ENCODE measurements at places on chromosomes 4 and X. TPM values are rescaled to one million over a fixed set of nuclear protein-coding genes. Genes with fewer than 3 reads are reported as not detected.
A peak's percentile ranks its signal among the peaks of the same experiment; 100 is the strongest.

The SPARCL1 gene
- 0.89 TPM for total RNA-seq

The SETD7 gene
- 38.7 TPM for total RNA-seq

The NIPAL1 gene
- 4.3 TPM for total RNA-seq

The TRIM75 gene
- total RNA-seq, result not detected

The UGT8 gene
- total RNA-seq, result 12.3 TPM

The SUV39H1 gene
- 7.6 TPM for total RNA-seq

The CLCN3 gene
- 52.9 TPM for total RNA-seq

The UGT2B11 gene
- total RNA-seq, result not detected

The TLR8 gene
- total RNA-seq, result not detected

The USP27X gene
- total RNA-seq, result 3.1 TPM

The CLRN2 gene
- total RNA-seq, result not detected

The FABP2 gene
- total RNA-seq, result not detected

The SAGE1 gene
- not detected for total RNA-seq

The TREX2 gene
- not detected for total RNA-seq

The PRR32 gene
- not detected for total RNA-seq

The PNMA5 gene
- not detected for total RNA-seq

The CCDC120 gene
- 6.4 TPM for total RNA-seq

The GPAT3 gene
- total RNA-seq, result 9.1 TPM

The DMRTC1B gene
- total RNA-seq, result not detected

GRCh38 chr4:4376074-4376473, 10.8 kb upstream of the NSG1 start:
- DNase-seq, result no peak

GRCh38 chr4:37821953-37822605, 4.4 kb upstream of the PGM2 start:
- no peak for DNase-seq

GRCh38 chrX:127037159-127037558, 217.6 kb downstream of the PRR32 start:
- no peak for DNase-seq

GRCh38 chr4:25448379-25449109, 71.5 kb downstream of the ANAPC4 start:
- DNase-seq, result no peak

- DNase-seq, result peak; percentile 72
These were observed 75.9 kb upstream of the CAMK2D start for GRCh38 chr4:113837397-113837796.

- no peak for DNase-seq
These were observed 49.9 kb downstream of the ZNF157 start for GRCh38 chrX:47420265-47420664.

GRCh38 chrX:19293606-19294325, 50.0 kb upstream of the PDHA1 start:
- DNase-seq, result no peak

- no peak for DNase-seq
These were observed 807 bp downstream of the USP9X start for GRCh38 chrX:41085878-41086626.

- DNase-seq, result no peak
These were observed 153.9 kb upstream of the TENM3 start for GRCh38 chr4:182089326-182089725.

DNA sequence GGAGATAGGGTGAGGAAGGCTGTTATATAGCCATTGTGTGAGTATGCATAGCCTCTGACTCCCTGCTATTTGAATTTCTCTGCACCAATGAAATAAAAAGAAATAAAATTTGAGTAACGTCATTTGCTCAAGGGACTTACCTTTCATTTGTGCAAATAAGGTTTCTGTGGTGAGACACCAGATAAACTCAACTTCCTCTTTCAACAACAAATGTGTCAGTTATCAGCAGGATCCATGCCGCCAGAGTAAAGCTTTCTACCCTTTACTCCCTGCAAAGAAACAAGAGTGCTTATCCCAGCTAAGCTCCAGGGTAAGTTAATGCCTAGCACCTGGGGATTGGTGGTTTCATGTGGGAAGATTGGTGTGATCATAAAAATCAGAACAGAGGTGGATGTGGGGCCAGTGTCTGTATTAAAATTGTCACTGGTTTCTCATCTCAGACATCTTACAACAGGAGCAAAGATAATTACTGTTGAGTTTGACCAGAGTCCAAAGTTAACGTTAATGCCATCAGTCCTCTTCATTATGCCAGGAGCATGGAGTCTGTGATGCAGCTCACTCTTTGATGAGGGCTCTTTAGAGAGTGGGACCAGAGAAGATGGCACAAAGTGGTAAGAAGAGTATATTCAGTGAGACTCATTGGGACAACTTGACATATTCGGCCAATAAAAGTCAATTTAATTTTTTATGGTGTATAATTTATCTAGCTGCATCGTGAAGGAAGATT, at the start of gene P2RY10:
Gene P2RY10 (plus strand): TSS at position 206 of the 727 bp plus-strand sequence. CDS start 15,130 bp downstream, outside the sequence.
- no peak for DNase-seq

DNA sequence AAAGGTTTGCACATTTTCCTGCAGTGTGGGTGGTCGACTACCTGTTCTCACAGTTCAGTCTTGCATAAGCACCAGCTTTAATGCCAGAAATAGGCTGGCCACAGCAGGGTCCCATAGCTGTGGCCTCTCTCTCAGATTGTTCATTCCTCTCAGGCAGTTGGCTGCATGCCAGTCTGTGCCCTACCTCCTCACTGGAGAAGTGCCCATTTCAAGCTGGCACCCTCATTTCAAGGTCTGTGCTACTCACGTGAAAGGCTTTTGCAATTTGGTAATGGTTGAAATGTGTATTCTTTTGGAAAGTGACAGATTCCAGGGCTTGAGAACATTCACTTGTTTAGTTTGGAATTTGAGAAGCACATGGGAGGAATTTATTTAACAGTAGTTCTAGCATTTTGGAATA, 28.9 kb upstream of the MTMR1 start:
- no peak for DNase-seq

DNA sequence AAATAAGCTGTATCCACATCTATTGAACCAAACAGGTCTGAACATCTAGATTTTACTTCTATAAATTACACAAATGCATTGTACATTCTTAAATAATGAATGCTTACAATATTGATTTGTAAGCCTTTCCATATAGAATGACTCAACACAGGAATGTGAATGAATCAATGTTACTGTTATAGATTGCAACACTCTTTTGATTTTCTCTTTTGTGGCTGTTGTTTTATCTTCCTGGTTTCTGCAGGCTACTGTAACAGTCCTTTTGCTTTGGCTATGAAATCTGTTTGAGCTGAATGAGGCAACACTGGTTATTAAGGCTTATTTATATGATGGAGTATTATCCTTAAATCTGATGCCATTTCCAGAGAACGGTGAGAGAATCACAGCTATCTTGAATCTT, 49.5 kb downstream of the GPR50 start:
- DNase-seq, result no peak

DNA sequence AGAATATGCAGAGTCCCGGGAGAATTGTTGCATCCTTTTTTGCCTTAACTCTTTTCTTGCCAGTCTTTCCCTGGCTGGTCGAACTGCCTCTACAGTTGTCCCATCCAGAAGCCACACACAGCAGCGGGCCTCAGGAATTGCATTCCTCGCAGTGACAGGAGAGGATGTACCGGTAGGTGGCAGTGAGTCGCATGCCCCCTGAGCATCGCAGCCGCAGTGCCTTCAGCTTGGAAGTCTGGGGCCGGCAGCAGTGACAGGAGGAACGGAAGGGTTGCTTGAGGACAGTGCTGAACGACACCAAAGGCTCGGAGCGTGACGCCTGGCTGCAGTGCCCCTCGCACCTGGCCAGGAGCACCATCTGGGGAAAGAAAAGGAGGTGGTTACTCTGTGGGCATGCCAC, 23.5 kb downstream of the NDP start:
- no peak for DNase-seq

DNA sequence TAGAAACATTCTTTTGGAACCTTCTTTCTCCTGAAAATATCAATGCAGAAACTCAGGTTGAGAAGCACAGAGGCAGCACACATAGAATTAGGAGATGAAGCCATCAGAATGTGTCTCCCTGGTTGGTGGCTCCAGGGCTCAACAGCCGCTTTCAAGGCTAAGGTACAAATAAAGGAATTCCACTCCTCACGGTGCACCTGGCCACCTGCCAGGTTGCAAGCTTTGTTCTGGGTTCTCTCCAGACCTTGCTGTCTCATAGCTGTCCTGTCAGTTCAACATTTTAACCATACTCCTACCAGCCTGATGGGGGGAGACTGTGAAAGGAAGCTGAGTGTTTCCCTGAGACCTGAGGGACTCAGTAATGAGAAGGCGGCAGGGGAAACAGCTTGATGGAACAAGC, 96.3 kb upstream of the HPF1 start:
- no peak for DNase-seq

DNA sequence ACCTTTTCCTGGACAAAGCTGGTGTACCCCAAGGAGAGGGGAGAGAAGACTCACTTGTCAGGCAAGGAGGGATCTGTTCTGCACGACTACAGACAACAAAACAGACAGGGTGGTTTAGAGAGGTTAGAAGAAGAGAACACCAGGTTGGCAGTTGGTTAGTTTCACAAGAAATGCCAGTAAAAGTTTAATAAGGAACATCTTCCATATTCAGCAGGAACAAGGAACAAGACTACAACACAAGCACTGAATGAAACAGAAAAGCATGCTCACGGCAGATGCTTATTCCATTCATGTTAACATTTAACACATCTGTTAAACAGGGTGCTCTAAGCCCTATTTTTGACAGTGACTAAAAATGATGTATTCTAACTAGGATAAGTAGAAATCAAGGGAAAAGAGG, 158.2 kb downstream of the WDFY3 start:
- no peak for DNase-seq

DNA sequence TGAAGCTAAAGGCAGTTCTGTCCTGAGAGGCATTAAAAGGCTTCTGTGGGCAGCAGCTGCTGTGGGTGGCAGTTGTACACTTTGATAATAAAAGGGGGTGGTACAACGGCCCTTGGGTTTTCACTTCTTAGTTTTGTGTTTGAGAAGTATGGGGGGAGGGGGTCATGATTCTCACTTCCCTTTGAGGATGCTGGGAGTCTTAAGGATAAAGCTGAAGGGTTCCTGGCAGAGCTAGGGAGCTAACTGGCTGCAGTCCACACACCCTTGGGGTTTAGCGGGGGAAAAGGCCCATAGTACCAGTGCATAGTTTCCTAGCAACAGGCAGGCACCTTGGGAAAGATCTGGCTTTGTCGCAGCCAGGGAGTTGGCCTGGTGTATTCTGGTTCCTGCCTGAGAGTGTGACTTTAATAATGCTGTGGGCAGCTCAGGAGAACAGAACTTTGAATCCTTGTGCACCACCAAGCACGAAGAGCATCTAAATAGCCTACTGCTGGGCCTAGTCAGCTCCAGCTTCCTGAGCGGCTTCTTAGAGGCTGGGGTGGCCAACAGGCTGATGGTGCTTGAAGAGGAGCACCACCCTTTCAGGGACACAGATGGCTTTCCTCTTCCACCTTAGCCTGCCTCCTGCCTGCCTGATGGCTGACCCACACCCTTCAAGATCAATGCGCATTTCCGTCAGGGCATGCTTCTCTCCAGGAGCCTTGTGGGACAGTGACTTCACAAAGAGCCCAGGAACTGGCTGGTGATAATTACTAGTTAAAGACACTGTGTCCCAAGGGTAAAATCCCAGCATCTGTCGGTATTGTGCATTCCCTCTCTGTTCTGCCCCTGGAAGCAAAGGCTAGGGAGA, 12.5 kb downstream of the ZBTB33 start:
- no peak for DNase-seq

DNA sequence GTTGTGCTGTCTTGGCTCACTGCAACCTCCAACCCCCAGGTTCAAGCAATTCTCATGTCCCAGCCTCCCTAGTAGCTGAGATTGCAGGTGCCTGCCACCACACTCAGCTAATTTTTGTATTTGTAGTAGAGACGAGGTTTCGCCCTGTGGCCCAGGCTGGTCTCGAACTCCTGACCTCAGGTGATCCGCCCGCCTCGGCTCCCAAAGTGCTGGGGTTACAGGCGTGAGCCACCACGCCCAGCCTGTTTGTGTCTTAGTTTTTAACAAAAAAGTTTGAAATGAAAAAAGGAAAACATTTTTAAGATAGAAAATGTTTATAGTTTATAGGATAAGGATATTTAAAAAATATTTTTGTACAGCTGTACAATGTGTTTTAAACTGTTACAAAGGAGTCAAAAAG, 62.4 kb downstream of the CAPN6 start:
- no peak for DNase-seq

DNA sequence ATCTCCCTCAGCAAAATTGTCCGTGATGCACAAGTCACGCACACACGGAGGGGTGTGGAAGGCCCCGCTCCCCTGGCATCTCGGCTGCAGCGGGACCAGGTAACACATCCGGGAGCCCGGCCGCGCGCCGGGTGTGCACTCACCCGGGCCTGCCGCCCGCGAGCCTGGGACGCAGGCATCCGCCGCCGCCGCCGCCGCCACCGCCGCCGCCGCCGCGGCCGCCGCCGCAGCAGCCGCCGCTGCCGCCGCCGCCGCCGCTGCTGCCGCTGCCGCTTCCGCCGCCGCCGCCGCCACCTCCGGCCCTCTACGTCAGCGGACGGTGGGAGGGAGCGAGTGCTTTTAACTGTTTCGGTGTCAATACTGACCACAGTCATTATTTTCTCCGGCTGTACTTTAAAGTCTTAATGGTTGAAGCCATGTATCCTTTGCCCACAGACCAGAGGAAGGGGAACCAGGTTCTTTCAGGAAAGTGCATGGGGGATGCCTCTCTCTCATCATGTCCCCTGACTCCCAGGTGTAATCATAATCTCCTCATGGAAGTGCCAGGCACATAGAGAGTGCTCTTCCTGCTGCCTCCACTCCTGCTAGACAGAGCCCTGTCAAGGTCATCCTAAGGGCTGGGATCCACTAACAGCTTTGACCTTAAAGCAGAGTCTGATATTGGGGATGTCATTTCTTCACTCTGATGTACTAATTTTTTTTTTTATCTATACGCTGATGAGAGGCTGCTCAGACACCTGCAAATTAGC, 38.0 kb downstream of the MAGEE2 start:
- no peak for DNase-seq

- DNase-seq, result no peak
These were observed 222.6 kb upstream of the RASGEF1B start for GRCh38 chr4:81694176-81694913.

- DNase-seq, result no peak
These were observed 265.3 kb downstream of the GRIA3 start for GRCh38 chrX:123449335-123449734.

GRCh38 chrX:18985186-18985435, 1.2 kb upstream of the PHKA2 start:
- no peak for DNase-seq

DNA sequence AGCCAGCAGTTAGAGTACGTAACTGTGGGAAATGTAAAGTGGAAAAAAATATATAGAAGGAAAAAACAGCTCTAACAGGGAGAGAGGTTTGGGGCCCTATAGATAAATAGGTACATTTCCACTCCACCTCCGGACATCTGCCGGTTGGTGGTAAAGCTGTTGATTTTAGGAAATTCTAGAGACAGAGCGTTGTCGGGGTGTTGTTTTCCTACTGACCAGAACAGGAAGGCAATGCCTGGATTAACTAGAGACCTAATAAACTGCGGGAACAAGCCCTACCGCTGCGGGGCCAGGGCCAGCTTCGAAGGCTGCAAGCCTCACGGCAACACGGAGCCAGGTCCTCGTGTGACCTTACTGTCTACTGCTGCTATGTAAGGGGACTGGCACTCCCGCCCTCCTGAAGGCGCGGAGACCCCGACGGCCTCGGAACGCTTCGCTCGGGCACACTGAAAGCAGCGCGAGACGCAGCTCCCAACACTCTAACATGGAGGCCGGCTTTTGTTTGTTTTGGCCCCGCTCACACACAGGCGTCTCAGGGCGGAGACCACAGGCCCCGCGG, 702 bp upstream of the CDKN2AIP start:
- no peak for DNase-seq

Measured in kidney epithelial cell (primary cell).